ENCODE measurements at places on chromosomes 1 and 21.

- DNase-seq: no peak
These were observed 32.7 kb downstream of the OR13G1 start for GRCh38 chr1:247646867-247647266.

DNA sequence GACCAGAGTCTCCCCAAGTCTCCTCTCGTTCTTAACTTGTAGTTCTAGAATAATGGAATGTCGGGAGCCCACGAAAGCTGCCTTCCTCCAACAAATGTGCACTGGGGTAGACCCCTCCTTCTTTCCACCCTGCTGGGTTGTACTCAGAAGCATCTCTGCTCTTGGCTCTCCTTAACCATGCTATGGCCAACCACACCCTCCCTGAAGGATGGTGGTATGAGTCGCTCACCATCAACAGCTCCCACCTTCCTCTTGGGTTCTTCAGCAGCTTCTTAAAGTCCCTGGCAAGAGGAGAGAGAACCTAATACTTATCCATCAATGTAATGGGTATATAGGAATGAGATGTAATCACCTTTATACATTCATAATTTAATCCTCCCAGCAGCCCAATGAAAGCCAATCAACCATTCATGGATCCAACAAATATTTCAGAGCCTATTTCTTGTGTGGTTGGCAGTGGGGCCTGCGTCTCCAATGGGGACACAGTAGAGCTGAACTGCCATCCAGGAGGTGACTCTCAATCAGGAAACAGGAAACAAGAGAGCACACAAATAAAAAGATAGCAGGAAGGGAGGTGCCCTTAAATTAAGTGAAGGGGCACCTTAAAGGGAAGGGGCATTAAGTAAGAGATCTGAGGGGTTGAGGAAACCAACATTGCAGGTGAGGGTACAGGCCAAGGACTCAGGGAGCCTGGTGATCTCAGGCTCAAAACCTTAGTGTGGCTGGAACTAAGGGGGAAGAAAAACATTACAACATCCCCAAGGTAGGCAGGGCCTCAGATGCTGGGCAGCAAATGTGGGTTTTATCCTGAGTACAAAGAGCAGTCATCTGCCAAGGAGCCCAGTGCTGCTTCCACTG, 64.4 kb upstream of the ETS2 start:
- no peak for DNase-seq

DNA sequence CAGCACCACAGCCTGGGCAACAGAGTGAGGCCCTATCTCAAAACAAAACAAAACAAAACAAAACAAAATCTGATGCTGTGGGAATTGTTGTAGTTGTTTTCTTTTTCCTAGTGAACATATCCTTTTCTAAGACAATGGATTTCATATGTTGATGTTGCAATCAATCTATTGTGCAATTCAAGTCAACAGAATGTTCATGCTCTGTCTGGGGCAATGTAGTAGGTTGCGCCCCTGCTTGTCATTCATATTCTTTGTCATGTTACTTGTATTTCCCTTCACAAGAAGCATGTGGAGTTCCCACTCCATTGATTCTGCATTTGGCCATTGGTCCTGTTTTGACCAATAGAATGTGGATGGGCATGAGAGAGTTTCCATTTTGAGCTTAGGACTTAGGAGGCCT, 223.9 kb downstream of the DUSP10 start:
- DNase-seq: no peak

GRCh38 chr1:23529146-23530086, 1.6 kb downstream of the E2F2 start:
- DNase-seq: no peak

DNA sequence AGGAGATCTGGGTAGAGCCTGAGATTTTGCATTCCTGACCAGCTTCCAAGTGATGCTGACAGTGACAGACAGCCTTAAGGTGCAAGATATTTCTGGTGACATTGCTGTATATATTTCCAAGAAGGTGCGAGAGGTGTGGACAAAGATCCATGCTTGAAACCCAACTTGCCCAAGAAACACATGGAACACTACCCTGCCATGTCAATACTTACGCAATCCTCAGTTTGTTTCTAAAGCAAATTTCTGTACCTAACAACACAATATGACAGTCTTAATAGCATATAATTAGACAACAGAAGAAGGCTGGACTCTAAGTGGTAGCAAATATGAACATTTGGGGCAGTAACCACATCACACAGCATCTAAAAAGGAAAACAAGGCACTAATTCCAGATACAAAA, 260.4 kb downstream of the DSCAM start:
- no peak for DNase-seq

DNA sequence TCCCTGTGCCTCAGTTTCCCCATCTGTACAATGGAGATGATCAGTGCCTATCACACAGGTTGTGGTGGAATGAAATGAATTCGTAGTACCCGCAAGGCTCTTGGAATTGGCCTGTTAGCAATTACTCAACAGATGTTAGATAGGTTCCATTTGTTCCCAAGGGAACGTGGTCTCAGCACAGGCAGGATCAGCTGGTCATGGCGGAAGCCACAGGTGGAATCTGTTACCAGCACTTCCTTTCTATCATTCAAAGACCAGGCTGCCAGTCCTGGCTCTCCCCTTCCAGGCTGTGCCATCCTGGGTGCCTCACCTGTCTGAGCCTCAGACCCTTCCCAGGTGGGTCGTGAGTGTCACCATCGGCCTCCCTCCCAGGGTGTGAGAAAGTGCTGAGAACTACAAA, 61.5 kb downstream of the FBXO2 start:
- DNase-seq: no peak

GRCh38 chr1:171243878-171244277, 4.4 kb upstream of the FMO1 start:
- no peak for DNase-seq

- no peak for DNase-seq
These were observed 1.3 kb downstream of the RIT1 start for GRCh38 chr1:155909894-155910293.

- no peak for DNase-seq
These were observed 76.2 kb downstream of the DISC1 start for GRCh38 chr1:231702804-231703203.

DNA sequence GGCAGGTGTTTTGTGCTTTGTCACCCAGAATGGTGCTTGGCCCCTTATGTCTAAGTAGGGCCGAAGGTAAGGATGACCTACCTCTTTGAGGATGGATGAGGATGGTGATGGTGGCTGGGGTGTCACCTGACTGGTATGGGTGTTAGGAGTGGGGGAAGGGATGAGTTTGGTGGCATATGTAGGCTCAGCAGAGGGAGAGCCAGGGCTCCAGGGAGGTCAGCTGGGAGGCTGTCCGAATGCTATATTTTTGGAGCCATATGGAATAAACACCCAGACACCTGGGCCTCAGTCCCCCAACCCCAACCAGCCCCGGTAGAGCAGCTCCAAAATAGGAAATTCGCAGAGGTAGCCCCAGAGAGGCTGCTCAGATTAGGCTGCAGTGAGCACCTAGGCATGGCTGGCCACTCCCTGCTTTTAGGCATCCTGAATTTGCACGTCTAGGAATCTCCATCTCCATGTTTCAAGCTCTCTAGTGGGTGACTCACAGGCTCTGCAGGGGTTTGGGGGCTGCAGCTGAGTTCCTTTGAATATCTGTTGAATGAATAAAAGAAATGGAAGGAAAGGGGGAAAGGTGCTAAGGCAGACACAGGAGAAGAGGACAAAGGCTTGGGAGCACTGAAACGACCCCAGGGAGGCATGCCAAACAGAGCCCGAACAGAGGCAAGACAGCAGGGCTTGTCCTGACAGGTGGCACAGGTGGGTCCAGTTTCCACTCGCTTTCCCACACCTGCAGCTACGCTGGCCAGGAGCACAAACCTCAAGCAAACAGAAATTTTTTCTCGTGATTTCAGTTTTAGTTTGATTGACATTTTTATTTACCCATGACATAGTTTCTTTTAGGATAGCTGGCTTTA, 135.3 kb upstream of the EDN2 start:
- DNase-seq: no peak

- DNase-seq: no peak
These were observed 222.9 kb upstream of the KCNK2 start for GRCh38 chr1:214859647-214860046.

- DNase-seq: no peak
These were observed 3.7 kb upstream of the DPT start for GRCh38 chr1:168732736-168733135.

DNA sequence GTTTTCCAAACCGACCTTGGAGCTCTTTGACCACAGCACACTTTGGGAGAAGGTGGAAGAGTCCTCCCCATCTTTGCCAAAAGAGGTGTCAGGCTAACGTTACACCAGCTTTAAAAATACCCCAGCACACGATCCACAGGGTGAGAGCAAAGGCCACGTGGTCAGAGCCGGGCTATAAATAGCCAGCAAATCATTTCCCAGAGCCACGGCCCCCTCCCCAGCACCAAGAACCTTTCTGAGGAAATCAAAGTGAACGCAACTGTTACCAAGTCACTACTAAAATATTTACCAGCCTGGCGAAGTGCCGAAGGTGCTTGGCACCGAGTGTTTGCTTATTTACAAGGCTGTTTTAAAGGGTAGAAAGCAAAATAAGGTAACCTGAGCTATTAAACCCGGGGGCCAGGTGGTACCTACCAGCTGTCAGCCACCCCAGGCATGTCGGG, 72.4 kb downstream of the CASZ1 start:
- no peak for DNase-seq

GRCh38 chr21:46393941-46394594, 64.6 kb upstream of the DIP2A start:
- no peak for DNase-seq

DNA sequence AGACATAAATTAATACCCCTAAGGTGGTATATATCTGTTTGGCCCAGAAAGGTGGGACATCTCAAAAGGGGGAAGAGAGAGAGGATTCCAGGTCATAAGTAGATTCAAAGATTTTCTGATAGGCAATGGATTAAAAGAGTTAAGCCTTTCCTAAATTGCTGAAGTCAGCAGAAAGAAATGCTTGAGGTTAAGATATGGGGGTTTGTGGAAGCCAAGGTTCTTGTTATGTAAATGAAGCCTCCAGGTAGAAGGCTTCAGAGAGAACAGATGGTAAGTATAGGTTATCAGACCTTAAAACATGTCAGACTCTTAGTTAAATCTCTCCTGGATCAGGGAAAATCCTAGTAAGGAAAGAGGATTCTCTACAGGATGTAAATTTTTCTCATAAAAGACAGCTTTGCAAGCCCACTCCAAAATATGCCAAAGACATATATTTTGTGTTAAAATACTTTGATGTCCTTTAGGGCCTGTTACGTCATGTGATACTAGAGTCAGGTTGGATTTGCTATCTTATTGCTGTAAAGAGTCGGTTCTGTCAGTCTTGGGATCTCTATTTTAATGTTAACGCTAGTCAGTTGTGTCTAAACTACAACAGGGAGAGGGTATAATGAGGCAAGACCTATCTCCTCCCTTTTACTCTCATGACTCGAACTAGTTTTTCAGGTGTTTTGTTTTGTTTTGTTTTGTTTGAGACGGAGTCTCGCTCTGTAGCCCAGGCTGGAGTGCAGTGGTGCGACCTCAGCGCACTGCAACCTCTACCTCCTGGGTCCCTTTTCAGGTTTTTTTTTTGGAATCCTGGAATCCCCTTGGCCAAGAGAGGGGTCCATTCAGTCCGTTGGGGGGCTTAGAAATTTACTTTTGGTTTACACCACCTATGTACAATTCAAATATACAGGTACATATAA, 30.6 kb downstream of the RGS2 start:
- no peak for DNase-seq

GRCh38 chr1:30146448-30146847, 576.9 kb downstream of the MATN1 start:
- DNase-seq: no peak

GRCh38 chr1:151108331-151108730, 37.8 kb downstream of the GABPB2 start:
- no peak for DNase-seq

GRCh38 chr1:26280333-26281042, 602 bp downstream of the SH3BGRL3 start:
- DNase-seq: no peak

DNA sequence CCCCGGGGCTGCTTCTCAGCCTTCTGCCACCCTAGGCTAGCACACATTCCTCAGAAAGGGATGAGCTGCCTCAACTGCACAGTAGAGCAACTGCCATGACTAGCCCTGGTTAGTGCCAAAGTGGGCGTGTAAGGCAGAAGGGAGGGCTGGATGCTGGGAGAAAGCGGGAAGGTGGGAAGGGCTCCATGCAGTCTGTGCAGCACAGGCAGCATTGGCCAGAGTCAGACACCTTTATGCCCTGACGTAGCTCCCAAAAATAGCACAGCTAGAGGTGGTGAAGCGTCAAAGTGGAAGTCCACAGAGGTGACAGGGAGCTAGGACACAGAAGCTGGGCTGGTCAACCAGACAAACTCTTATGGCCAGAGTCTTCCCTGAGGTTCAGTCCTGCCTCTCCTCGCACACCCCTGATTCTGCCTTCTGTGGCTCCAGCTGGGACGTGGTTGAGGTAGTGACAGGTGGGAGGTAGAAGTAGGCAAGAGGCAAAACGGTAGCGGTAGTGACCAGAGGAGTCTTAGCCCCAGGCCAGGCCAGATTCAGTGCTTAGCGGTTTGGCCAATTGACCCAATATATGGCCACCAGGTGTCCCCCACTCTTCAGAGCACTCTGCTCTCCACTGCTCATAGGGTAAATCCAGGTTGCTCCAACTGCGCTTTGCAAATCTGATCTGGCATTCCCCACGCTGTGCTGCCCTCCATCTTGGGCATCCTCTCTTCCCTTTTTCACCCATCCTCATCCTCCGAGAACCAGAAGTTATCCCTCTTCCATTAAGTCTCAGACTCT, 45.6 kb downstream of the DDX20 start:
- DNase-seq: no peak

- DNase-seq: no peak
These were observed 45.5 kb downstream of the TNNT2 start for GRCh38 chr1:201332021-201332420.

DNA sequence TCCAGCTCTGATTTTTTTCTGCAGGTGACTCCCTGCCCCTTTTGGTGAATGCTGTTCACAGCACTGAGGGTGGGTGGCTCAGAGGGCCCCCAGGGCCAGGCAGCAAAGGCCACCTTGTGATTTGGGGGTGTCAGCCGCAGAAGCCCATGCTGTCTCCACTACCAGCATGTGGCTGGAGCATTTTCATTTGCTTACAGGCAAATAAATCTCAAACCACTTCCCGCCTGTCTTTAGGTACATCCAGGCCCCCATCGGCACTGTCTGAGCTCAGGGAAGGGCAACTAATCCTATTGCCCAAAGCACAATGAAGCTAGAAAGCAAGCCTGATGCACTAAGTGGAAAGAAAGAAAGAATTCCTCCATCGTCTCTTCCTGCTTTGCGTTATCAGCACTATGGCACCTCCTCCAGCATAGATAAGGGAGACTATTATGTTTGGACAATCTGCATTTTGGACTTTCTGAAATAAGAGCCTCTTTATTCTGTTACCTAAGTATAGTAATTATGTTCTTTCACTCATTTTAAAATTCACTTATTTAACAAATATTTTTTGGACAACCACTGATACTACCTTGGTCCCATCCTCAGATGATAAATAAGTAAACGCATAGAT, 100.5 kb upstream of the TLR5 start:
- no peak for DNase-seq

GRCh38 chr1:9755441-9755995, 68.2 kb downstream of the CLSTN1 start:
- DNase-seq: no peak
